ENCODE measurements at places on chromosomes 16 and 17. TPM values are rescaled to one million over a fixed set of nuclear protein-coding genes. Genes with fewer than 3 reads are reported as not detected.

TMEM100 gene
- not detected for total RNA-seq

- no peak for DNase-seq
These were observed 11.9 kb upstream of the CD300E start for GRCh38 chr17:74635418-74635817.

GAS2L2 gene
- total RNA-seq = 0.34 TPM

KRTAP9-8 gene
- total RNA-seq = not detected

DNA sequence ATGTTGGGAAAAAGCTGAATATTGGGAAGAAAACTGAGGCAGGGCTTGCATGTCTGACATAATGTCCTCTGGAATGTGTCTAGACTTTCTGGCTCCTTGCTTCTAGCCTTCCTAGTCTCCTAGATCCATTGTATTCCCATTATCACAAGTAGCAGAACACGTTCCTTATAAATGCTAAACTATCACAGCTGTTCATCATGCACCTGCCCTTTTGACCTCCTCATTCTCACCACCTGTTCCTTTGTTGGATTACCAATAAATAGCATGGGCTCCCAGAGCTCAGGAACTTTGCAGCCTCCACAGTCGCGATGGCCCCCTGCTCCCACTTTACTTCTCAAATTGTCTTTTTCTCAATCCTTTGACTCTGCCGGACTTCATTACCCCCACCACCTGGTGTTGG, 49.7 kb downstream of the ACSM1 start:
- DNase-seq = no peak

GRCh38 chr16:54936201-54936978, 5.7 kb downstream of the IRX5 start:
- DNase-seq = peak; percentile 26
